ENCODE measurements at places on chromosomes 16 and 17. TPM values are rescaled to one million over a fixed set of nuclear protein-coding genes. Genes with fewer than 3 reads are reported as not detected.

- no peak for DNase-seq
- peaks cover 14% of the 10 kb centered on the region for H3K4me1 ChIP-seq
- peaks cover 10% of the 10 kb centered on the region for H3K36me3 ChIP-seq
- no peak overlapping the region for H3K4me3 ChIP-seq
- no peaks in the 10 kb centered on the region for H3K27me3 ChIP-seq
- H3K27ac ChIP-seq = no peak overlapping the region
Measured at GRCh38 chr17:38885044-38885727, 15.3 kb downstream of the LASP1 start.

- peak within 1 kb of the TSS; percentile 69 for H3K4me3 ChIP-seq
- no peaks in the 10 kb centered on the region for H3K27me3 ChIP-seq
- peak; percentile 98 for DNase-seq
- H3K36me3 ChIP-seq = peaks cover 6% of the 10 kb centered on the region
- H3K27ac ChIP-seq = peak within 1 kb of the TSS; percentile 83
Measured at GRCh38 chr16:30747799-30748633, at the start of gene PHKG2. Gene PHKG2, plus strand, starts transcription at chr16:30748425. Its CDS starts 396 bp downstream, at chr16:30748821.

GRCh38 chr17:76997981-76998531, 129.9 kb downstream of the MGAT5B start:
- H3K36me3 ChIP-seq = no peaks in the 10 kb centered on the region
- no peak overlapping the region for H3K27ac ChIP-seq
- H3K4me1 ChIP-seq = peaks cover 14% of the 10 kb centered on the region
- no peak for DNase-seq
- H3K4me3 ChIP-seq = no peak overlapping the region
- H3K27me3 ChIP-seq = no peaks in the 10 kb centered on the region

- H3K4me1 ChIP-seq = peaks cover 20% of the 10 kb centered on the region
- H3K27me3 ChIP-seq = no peaks in the 10 kb centered on the region
- H3K4me3 ChIP-seq = no peak overlapping the region
- H3K27ac ChIP-seq = no peak overlapping the region
- DNase-seq = no peak
- H3K36me3 ChIP-seq = no peaks in the 10 kb centered on the region
Measured at GRCh38 chr17:38728290-38728831, 1.8 kb upstream of the CISD3 start.

GRCh38 chr16:2858245-2859025, 465 bp upstream of the PRSS22 start:
- H3K4me3 ChIP-seq = peak overlapping the region; percentile 73
- no peaks in the 10 kb centered on the region for H3K27me3 ChIP-seq
- DNase-seq = peak; percentile 87
- H3K27ac ChIP-seq = peak overlapping the region; percentile 96
- H3K4me1 ChIP-seq = peaks cover 29% of the 10 kb centered on the region

- H3K36me3 ChIP-seq = no peaks in the 10 kb centered on the region
- H3K27ac ChIP-seq = no peak overlapping the region
- no peak for DNase-seq
- no peak overlapping the region for H3K4me3 ChIP-seq
- no peaks in the 10 kb centered on the region for H3K4me1 ChIP-seq
Measured at GRCh38 chr17:75927286-75927922, 13.4 kb downstream of the FBF1 start.

Gene NLRC3
- not detected for total RNA-seq

Gene PGP
- 46.0 TPM for total RNA-seq

Gene PPY
- not detected for total RNA-seq

DNA sequence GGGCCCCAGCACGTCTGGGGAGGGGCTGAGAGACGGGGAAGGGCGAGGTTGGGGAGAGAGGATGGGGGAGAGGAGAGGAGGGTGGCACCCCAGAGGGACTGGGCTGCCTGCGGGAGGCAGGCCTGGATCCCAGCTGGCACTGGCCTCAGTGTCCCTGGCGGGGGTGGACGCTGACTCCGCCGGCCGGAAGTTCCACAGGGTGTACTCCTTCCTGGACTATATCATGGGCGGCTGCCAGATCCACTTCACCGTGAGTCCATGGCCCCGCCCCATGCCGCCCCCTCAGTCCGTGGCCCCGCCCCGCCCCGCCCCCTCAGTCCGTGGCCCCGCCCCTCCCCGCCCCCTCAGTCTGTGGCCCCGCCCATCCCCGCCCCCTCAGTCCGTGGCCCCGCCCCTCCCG, 11.3 kb downstream of the CPNE7 start:
- no peak for DNase-seq
- peaks cover 9% of the 10 kb centered on the region for H3K4me1 ChIP-seq
- H3K36me3 ChIP-seq = peaks cover 5% of the 10 kb centered on the region
- H3K4me3 ChIP-seq = no peak overlapping the region
- H3K27ac ChIP-seq = no peak overlapping the region
- no peaks in the 10 kb centered on the region for H3K27me3 ChIP-seq

Gene VPS25
- total RNA-seq = 62.0 TPM

- H3K36me3 ChIP-seq = no peaks in the 10 kb centered on the region
- DNase-seq = no peak
- no peaks in the 10 kb centered on the region for H3K27me3 ChIP-seq
- H3K27ac ChIP-seq = no peak overlapping the region
- no peaks in the 10 kb centered on the region for H3K4me1 ChIP-seq
- no peak overlapping the region for H3K4me3 ChIP-seq
Measured at GRCh38 chr16:339680-340079, 12.8 kb downstream of the AXIN1 start.

GRCh38 chr16:84737192-84738011, 37.6 kb downstream of the USP10 start:
- H3K27ac ChIP-seq = no peak overlapping the region
- no peaks in the 10 kb centered on the region for H3K27me3 ChIP-seq
- no peak overlapping the region for H3K4me3 ChIP-seq
- H3K36me3 ChIP-seq = peaks cover 43% of the 10 kb centered on the region
- no peak for DNase-seq

DNA sequence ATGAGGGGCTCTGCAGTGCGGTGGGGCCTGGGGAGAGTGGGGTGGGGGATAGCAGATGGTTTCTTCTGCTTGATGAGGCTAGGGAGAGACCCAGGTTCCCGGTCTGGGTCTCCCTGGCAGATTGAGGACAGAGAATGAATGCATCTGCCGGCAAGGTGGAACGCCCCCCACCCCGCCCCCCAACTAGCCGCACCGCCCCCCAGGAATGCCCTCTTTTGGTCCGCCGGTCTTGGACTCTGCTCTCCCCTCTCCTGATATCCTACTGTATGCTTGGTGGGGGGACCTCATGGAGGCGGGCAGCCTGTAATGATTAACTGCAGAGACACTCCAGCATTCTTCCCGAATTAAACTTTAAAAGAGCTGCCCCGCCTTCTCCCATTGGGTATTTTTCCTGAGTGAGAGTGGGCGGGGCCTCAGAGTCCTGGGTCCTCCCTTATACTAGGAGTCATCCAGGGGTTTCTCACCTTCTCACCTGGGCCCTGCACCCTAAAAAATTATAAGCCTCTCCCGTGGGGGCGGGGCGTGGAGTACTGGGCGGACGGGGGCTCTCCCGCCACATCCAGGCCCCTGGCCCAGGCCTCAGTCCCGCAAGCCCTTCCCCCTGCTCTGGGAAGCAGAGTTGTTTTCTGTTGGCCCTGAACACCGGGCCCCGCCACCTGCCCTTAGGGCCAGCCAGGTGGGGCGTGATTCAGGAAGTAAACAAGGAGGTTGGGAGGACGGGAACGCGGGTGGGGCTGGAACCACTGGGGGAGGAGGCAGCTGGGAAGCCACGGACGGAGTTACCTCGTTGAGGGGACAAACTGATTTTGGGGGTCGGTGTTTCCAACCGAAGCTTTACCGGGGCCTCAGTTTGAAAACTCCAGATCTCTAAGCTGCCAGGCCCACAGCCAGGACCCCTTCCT, 1.5 kb downstream of the GRB7 start:
- peak; percentile 72 for DNase-seq
- H3K4me1 ChIP-seq = peaks cover 35% of the 10 kb centered on the region
- no peaks in the 10 kb centered on the region for H3K36me3 ChIP-seq
- peak overlapping the region; percentile 88 for H3K4me3 ChIP-seq

DNA sequence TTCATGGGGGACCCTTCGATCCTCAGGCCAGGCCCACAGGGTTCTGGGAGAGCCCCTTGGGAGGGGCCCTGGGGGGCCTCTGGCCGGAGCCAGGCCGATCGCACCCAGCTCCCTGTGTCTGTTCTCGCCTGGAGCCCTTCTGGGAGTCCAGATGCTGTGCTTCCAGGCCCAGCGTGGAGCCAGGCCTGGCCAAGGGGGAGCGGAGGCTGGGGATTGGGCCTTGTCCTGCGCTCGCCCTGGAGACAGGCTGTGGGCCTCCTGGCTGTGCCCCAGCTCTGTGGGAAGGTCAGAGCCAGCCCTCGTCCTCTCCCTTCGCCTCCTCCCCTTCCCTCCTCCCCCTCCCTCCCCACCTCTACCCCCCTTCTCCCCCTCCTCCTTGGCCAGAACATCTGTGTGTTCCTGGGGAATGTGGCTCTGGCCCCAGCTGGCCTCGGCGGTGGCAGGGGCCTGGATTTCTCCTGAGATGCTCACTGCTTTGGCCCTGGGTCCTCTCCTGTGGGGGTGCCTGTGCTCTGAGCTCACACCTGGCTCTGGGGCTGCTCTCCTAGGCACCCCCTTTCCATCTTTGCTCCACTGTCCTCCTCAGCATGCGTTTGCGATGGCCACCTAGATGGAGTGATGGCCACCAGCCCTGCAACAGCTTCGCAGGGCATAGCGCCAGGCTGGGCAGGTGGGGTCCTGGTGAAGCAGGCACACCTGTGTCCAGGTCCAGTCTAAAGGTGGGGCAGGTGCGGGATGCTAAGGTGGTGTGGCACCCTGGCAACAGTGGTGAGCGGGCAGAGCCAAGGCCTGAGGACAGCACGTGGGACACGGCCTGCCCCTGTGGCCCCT, 90.6 kb upstream of the CIBAR2 start:
- H3K27ac ChIP-seq = no peak overlapping the region
- peaks cover 8% of the 10 kb centered on the region for H3K4me1 ChIP-seq
- no peak overlapping the region for H3K4me3 ChIP-seq
- H3K27me3 ChIP-seq = no peaks in the 10 kb centered on the region

- peak overlapping the region; percentile 78 for H3K27ac ChIP-seq
- H3K27me3 ChIP-seq = no peaks in the 10 kb centered on the region
- H3K4me3 ChIP-seq = no peak overlapping the region
- H3K4me1 ChIP-seq = peaks cover 21% of the 10 kb centered on the region
- peaks cover 29% of the 10 kb centered on the region for H3K36me3 ChIP-seq
Measured at GRCh38 chr17:77403854-77404253, 263.1 kb downstream of the SEC14L1 start.

DNA sequence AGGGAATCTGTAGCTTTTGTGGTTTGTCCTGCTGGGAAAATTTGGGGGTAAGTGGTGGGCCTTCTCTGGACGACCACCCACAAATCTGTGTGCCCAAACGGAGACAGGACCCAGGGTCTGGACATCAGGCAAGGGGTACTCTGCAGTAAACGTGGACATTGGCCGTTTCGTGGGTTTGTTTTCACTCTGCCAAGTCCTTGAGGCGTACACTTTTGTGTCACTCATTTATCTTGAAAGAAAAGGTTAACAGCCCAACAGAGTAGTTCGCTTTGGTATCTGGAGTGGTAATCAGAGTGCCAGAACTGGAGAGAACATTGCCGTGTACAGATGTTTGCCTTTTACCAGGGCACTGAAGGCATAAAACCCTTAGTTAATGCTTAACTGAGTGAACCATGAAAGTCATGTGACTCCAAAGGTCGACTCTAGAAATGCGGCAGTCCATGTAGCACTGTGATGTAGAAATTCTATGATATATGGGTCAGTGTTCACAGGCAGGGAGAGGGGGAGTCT, 15.4 kb downstream of the NAA60 start:
- peak overlapping the region; percentile 93 for H3K4me3 ChIP-seq
- H3K4me1 ChIP-seq = peaks cover 23% of the 10 kb centered on the region
- no peak overlapping the region for H3K27ac ChIP-seq
- peak; percentile 17 for DNase-seq

Gene SOX15
- total RNA-seq = 7.0 TPM

Gene SLC52A1
- total RNA-seq = not detected

DNA sequence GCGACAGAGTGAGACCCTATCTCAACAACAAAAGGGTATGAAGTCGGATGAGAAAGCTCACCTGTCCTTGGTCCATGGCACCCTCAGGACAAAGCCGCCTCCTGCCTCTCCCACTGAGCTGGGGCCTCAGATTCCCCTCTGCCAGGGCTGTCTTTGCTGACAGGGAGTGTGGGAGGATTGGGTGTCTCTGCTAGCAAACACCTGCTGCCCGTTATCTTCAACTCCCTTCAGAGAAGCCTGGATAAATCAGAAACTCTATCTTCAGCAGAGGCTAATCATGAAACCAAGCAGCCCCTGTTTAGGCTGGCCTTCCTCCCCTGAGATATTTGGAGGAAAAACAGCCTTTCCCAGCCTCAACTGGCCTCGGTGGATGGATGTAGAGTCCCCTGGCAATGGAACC, 36.3 kb upstream of the CDH1 start:
- no peaks in the 10 kb centered on the region for H3K27me3 ChIP-seq
- no peak overlapping the region for H3K4me3 ChIP-seq
- no peak overlapping the region for H3K27ac ChIP-seq
- no peak for DNase-seq

Gene NOG
- total RNA-seq = 30.6 TPM

Gene BCO1
- total RNA-seq = not detected

- H3K4me1 ChIP-seq = peaks cover 7% of the 10 kb centered on the region
- peak; percentile 25 for DNase-seq
- no peaks in the 10 kb centered on the region for H3K36me3 ChIP-seq
- no peaks in the 10 kb centered on the region for H3K27me3 ChIP-seq
- H3K27ac ChIP-seq = no peak overlapping the region
- peak overlapping the region; percentile 75 for H3K4me3 ChIP-seq
Measured at GRCh38 chr17:63698886-63699637, 863 bp downstream of the LIMD2 start.

Gene ZNF205
- 27.0 TPM for total RNA-seq

- H3K4me3 ChIP-seq = no peak overlapping the region
- DNase-seq = no peak
- H3K36me3 ChIP-seq = no peaks in the 10 kb centered on the region
- H3K27ac ChIP-seq = no peak overlapping the region
- H3K4me1 ChIP-seq = peaks cover 6% of the 10 kb centered on the region
Measured at GRCh38 chr17:51699303-51699702, 439.0 kb downstream of the UTP18 start.

Gene FBXL16
- total RNA-seq = 7.5 TPM

Gene PDILT
- total RNA-seq = not detected

Gene ZPBP2
- total RNA-seq = not detected

Data from PC-3 (cell line).